ENCODE measurements at places on chromosomes 13 and 19.
A peak's percentile ranks its signal among the peaks of the same experiment; 100 is the strongest.

GRCh38 chr13:21897161-21897560 lies 226.3 kb downstream of the FGF9 start:
- DNase-seq = no peak

DNA sequence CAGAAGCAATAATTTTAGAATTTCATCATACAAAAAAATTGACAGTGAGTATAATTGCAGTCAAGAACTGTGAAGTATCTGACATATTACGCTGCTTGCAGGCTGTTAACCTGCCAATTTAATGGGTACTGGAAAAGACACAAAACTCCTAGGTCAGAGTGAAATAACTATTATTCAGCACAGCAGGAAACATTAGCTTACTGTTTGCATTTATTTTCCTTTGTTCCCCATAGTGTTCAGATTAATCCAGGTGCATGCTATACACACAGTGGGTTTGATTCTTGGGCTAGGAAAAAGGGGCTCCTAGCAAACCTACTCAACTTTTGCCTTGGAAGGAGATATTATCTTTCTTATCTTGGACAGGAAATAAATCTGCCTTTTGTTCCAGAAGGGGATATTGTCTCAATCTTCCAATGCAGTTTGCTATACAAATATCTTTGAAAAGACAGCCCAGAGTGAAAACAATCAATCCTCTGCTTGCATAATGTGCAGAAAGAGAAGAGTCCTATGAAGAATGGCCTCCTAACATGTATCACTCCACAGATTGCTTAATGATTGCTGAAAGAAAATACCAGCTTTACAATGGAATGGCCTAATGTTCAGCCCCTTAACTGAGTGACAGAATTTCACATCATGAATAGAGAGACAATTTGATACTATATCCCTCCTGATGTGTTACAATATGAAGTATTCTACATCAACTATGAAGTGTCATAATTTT lies 443.4 kb downstream of the TBC1D4 start:
- no peak for DNase-seq

- DNase-seq = no peak
These were observed 358.1 kb downstream of the OXGR1 start for GRCh38 chr13:96636001-96636709.

- no peak for DNase-seq
These were observed 129.2 kb upstream of the PEG3 start for GRCh38 chr19:56969759-56970178.

GRCh38 chr19:1516395-1516753 lies 3.6 kb upstream of the ADAMTSL5 start:
- DNase-seq = no peak

DNA sequence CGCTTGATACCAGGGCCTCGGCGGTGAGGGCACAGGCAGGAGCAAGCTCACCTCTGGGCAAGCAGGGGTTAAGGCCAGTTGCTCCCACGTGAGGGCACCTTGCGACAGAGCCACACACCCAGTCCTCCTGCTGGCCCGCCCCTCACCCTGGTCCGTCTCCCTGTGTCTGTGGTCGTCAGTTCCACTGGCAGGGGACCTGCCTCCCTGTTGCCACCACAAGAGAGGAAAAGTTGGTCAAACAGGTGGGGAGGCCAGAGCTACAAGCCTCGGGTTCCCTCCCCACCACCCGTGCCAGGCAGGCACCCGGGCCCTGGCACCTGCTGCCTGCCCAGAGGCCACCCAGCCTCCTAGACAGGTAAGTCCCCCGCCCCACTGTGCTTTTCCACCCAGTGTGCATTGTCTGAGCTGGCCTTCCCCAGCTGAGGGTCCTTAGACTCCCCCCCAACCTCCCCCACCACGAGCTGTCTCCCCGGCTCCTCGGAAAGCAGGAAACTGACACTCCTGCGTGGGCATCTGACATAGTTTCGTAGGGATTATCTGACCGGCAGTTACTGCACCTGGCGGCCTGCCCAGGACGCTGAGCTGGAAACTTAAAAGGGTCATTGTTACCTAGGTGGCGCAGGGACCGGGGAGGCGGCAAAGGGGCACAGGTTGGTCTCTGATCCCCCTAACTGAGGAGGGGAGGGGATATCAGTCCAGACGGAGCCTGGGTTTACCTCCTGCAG lies at the start of gene TJP3:
Gene TJP3, plus strand, starts transcription at position 178 of the 725 bp plus-strand sequence. CDS start 20,049 bp downstream, outside the sequence.
- no peak for DNase-seq

- DNase-seq = no peak
These were observed 122.1 kb downstream of the CYSLTR2 start for GRCh38 chr13:48775804-48776203.

GRCh38 chr19:33825556-33825955 lies 28.9 kb downstream of the KCTD15 start:
- no peak for DNase-seq

DNA sequence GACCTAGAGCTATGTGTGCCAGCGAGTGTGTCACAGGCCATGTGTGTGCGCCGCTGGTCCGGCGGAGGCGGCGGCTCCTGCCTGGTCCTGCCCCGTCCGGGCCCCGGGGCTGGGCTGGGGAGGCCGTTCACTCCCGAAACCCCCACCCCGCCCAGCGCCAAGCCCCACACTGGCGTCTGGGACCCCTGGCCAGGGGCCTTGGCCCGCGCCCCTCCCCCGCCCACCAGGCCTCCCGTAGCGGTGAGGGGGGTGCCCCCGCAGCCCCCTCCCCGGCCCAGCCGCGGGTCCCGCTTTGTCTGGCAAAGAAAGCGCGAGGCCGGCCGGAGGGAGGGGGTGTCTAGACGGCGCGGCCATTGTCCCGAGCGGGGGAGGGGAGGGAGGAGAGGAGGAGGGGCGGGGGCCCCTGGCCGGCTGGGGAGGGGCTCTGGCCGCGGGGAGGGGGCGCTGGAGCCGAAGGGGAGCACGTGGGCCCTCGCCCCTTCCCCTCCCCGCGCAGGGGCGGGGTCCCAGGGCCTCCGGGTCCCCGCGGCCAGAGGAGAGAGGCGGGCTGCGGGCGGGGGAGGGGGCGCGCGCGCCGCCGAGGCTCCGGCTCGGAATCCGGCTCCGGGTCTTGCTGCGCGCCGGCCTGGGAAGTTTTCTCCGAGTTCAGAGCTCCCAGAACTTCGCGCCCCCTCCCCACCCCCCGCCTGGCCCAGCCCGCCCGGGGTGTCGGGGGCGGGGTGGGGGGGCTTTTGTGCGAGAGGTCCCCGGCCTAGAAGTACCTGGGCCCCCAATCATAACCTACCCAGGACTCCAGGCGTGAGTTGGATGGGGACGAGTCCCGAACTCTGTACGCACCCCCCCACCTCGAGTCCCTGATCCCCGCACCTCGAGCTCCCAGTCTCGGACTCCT lies 888 bp downstream of the NOTCH3 start:
- DNase-seq = peak; percentile 84

DNA sequence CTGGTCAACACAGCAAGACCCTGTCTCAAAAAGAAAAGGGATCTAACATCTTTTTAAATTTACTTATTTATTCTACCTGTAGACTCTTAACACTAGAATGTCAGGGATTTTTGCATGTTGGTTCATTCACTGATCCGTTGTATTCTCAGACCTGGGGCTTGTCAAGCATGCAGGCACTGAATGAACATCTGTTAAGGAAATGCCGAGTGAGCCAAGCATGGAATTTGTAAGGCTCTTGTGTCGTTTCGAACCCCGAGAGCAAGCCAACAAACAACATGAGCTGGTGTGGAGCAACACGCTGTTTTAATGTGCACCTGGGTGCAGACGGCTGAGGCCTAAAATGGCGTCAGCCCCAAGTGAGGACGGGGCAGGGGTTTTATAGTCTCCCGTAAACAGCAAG lies 10.0 kb upstream of the OR1M1 start:
- DNase-seq = no peak

DNA sequence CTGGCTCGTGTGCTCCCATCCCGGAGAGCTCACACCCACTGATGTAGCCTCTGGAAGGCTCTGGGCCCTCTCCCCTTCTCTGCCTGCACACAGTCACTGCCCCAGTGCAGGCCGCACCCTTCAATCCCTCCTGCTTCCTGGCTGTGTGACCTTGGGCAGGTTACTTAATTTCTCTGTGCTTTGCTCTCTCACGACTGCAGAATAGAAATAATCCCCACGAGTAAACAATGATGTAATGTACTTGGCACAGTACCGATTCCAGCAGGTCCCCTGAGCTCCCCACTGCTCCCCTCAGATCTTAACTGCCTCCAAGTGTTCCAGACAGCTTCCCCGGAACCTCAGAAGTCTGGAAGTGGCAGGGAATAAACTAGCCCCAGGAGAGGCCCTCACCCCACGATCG lies 16.1 kb downstream of the LIG1 start:
- DNase-seq = no peak

GRCh38 chr13:114054830-114055439 lies 77.5 kb downstream of the RASA3 start:
- DNase-seq = no peak

- DNase-seq = no peak
These were observed 51.9 kb upstream of the PABPC3 start for GRCh38 chr13:25044071-25044470.

GRCh38 chr19:35442091-35442490 lies 6.0 kb upstream of the FFAR2 start:
- DNase-seq = no peak

DNA sequence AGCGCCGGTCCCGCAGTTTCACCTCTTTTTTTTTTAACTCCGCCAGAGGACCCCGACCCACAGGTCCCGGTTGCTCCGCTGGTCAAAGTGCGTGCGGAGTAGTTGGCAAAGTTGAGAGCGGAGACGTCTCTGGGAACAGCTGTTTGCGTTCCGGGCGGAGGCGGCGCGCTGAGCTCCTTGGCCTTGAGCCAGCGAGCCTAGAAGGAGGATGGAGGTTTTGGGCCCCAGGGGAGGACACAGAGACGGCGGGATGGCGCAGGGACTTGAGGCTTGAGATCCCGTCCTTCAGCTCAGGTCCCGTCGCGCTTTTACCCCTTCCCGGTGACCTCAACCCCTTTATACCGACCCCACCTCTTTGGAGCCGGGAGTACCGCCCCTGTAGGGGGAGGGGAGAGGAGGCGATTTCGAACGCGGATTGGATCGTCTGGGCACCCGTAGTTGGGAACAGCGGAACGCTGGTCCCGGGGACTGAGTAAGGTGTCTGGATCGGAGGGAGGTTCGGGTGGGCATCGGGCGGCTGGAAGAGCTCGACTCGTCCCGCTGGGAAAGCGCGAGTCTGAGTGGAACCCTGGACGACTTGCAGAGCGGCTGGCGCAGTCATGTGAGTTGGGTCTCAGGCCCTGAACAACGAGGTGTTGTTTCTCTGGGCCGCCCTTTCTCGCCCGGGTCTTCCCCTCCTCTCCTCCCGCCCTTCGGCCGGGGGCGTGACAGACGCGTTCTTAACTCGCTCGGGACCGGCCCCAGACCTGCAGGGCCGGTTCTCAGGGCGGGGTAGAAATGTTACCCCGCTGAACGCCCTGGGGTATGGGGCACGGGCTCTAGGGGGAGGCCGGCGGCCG lies at the start of gene WBP4:
Gene WBP4, plus strand, starts transcription at position 435 of the 839 bp plus-strand sequence. Its CDS starts 165 bp downstream, at position 600.
- peak; percentile 96 for DNase-seq

- DNase-seq = peak; percentile 78
These were observed 43.1 kb downstream of the CYP4F22 start for GRCh38 chr19:15551293-15552004.

- DNase-seq = no peak
These were observed 71.0 kb downstream of the RASL11A start for GRCh38 chr13:27341616-27342015.

GRCh38 chr13:42894765-42895243 lies 97.2 kb downstream of the EPSTI1 start:
- DNase-seq = no peak

Measured in aorta (tissue), 5 donors.